ENCODE measurements at places on chromosomes 4 and X.

GRCh38 chrX:74420196-74421035, 877 bp upstream of the SLC16A2 start:
- DNase-seq = peak; percentile 31
- H3K36me3 ChIP-seq = no peaks in the 10 kb centered on the region
- H3K4me3 ChIP-seq = peak overlapping the region; percentile 50

DNA sequence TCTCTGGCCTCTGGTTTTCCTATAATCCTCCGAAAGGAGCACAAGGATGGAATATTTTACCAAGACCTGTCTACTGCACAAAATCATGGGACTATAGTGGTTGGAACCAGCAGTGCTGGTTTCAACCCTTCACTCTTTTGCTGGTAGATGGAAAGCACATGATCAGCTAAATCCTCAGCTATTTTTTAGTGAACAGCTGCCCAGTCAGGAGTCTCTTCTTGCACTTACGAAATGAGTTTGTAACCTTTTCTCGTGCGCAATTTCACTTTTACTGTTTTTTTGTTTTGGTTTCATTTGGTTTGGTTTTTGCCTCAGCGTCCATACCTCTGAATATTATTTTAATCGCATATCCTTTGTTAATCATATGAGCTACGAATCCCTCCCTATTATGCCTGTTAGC, 418.5 kb upstream of the CPEB2 start:
- no peaks in the 10 kb centered on the region for H3K27me3 ChIP-seq
- no peak overlapping the region for H3K4me3 ChIP-seq
- no peak for DNase-seq

DNA sequence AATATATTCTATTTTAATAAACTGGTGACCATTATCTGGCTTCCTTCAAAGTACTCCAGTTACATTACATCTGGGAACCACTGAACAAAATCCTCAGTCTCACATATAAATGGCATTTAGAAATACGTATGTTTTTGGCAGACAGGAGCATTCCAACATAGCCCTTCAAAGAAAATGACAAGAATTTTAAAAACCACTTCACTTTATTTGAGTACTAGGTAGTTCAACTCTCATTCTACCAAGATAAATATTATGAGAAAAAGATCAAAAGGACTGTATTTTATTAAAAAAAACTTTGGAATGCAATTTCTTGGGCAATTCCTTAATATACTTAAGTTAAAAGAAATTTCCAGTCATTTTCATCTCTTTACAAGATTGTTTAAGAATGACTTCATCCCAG, 17.6 kb downstream of the TNIP3 start:
- no peak for DNase-seq
- no peaks in the 10 kb centered on the region for H3K27me3 ChIP-seq
- no peak overlapping the region for H3K4me3 ChIP-seq
- no peaks in the 10 kb centered on the region for H3K4me1 ChIP-seq
- H3K36me3 ChIP-seq = no peaks in the 10 kb centered on the region

DNA sequence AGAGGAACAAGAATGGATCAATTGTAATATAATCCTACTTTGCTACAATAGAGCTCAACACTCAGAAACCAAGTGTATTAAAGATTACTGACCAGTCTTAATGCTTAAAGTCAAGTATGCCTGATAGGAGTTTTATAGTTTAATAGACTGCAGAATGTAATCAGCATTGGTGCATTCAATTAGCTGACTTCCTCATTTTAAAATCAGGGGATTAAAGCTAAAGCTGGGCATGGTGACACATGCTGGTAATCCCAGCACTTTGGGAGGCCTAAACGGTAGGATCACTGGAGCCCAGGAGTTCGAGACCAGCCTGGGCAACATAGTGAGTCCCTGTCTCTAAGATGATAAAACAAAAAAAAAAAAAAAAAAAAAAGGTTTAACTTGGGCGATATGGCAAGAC, 10.8 kb downstream of the HNRNPDL start:
- H3K4me3 ChIP-seq = no peak overlapping the region
- no peak overlapping the region for H3K27ac ChIP-seq
- H3K27me3 ChIP-seq = no peaks in the 10 kb centered on the region
- DNase-seq = no peak
- peaks cover 9% of the 10 kb centered on the region for H3K4me1 ChIP-seq

DNA sequence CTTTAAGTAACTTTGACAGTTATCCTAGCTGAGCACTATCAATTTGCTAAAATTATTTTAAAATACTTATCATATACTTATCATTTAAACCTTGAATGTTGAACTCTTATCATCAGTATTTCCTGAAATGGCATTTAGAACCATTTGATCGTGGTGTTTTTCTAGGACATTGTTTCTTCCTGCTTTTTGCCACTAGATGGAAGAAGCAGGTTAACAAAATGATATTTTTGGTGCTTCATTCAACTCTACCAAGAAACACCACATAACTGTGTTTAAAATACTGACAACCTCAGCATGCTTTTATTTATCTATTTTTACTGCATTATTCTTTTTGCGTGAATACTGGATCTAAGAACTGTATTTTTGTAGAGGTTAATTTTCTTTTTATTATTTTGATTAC, 44.6 kb downstream of the C4orf33 start:
- no peak for DNase-seq
- H3K27me3 ChIP-seq = no peaks in the 10 kb centered on the region
- no peak overlapping the region for H3K27ac ChIP-seq
- H3K4me3 ChIP-seq = no peak overlapping the region
- no peaks in the 10 kb centered on the region for H3K4me1 ChIP-seq
- H3K36me3 ChIP-seq = no peaks in the 10 kb centered on the region

GRCh38 chr4:19496756-19497155, 754.9 kb upstream of the SLIT2 start:
- H3K36me3 ChIP-seq = no peaks in the 10 kb centered on the region
- DNase-seq = no peak
- no peaks in the 10 kb centered on the region for H3K4me1 ChIP-seq
- H3K27ac ChIP-seq = no peak overlapping the region
- no peaks in the 10 kb centered on the region for H3K27me3 ChIP-seq

GRCh38 chr4:137417676-137418075, 114.6 kb downstream of the PCDH18 start:
- H3K4me3 ChIP-seq = no peak overlapping the region
- no peak for DNase-seq
- H3K36me3 ChIP-seq = no peaks in the 10 kb centered on the region
- H3K4me1 ChIP-seq = no peaks in the 10 kb centered on the region
- H3K27ac ChIP-seq = no peak overlapping the region

DNA sequence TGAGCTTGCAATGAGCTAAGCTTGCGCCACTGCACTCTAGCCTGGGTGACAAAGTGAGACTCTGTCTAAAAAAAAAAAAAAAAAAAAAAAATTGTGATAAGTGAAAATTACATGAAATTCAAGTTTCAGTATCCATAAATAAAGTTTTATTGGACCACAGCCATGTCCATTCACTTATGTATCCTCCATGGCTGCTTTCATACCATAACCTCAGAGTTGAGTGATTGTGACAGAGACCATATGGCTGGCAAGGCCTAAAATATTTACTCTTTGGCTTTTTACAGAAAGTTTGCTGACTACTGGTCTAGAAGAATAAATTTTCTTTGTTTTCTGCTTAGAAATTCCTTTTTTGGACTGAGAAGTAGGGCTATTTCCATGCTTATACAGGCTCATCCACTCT, 11.8 kb upstream of the SHISA3 start:
- no peak for DNase-seq
- H3K27ac ChIP-seq = no peak overlapping the region
- no peak overlapping the region for H3K4me3 ChIP-seq
- no peaks in the 10 kb centered on the region for H3K36me3 ChIP-seq
- no peaks in the 10 kb centered on the region for H3K27me3 ChIP-seq

DNA sequence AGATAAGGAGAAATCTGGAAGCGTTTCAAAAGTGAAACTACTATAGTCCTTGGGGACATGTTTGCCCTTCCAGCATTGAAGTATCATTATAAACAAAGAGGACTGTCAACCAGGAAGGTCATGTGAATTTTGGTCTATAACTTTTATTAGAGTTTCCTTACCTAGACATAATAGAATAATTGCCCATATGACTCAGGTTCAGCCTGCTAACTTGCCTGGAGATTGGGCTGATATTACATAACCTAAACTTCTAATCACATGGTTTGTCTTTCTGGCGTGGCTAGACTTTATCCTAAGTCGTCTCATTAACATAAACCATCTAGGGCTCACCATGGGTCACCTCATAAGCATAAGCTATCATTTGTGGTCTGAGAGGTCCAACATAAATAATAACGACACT, 775.9 kb downstream of the CENPC start:
- DNase-seq = no peak
- H3K27ac ChIP-seq = no peak overlapping the region
- H3K4me3 ChIP-seq = no peak overlapping the region

DNA sequence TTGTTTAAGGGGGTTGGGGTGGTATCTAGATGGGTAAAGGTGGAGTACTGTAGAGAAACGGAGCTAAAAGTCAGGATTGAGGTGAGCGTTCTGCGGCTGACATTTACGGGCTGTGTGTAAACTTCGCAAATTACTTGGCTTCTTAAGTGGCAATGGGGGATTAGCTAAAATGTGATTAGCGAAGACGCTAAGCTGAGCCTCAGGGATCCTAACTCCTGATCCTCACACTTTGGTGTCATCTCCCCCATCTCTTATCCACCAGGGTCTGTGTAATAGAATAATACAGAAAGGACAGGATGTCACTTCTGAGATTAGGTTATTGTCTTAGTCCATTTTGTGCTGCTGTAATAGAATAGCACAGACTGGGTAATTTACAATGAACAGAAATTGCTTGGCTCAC, 10.6 kb upstream of the FAT1 start:
- H3K27me3 ChIP-seq = no peaks in the 10 kb centered on the region
- DNase-seq = no peak
- H3K27ac ChIP-seq = no peak overlapping the region
- H3K4me1 ChIP-seq = no peaks in the 10 kb centered on the region

DNA sequence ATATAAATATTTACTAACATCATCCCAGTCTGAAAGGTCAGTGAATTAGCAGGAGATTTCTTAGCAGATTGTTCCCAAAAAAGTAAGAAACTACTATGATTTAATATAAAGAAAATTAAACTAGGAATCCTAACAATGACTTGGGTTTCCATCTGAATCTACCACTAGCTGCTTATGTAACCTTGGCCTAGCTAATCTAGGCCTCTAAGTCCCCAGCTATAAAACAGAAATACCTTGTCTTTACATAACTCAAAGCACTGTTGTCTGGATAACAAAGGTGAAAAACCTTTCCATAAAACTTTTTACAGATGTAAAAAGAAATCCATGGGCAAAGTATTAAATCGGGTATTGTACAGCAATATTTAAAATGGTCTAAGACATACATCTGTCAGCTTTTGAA, 3.0 kb downstream of the FBXL5 start:
- peaks cover 32% of the 10 kb centered on the region for H3K4me1 ChIP-seq
- no peak for DNase-seq
- H3K36me3 ChIP-seq = no peaks in the 10 kb centered on the region

DNA sequence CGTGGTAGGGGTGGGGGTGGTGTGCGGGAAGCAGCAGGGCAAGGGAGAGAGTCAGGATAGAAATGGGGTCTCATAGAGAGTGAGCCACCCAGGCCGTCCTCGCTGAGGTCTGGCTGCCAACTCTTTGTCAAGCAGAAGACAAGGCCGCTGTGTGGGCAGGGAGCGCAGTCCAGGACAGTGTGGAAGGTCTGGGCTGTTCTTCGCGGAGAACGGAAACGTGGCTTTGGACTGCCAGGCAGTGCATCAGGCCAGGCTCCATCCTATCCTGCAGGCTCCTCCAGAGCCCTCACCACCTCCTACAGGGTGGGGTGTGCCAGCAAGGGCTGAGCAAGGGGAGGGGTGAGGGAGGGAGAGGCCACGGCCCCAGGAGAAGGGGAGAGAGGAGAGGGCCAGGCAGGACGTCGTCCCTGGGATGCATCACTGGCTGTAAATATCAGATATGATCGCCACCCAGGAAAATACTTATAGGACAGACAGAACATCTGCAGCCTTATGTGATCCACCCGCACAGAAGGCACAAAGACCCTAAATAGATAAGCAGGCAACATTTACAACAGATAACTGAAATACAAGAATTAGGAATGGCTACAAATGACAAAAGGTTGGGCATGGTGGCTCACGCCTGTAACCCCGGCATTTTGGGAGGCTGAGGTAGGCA, 85.3 kb downstream of the ABLIM2 start:
- H3K36me3 ChIP-seq = no peaks in the 10 kb centered on the region
- H3K4me3 ChIP-seq = no peak overlapping the region
- no peaks in the 10 kb centered on the region for H3K4me1 ChIP-seq
- H3K27ac ChIP-seq = no peak overlapping the region
- no peak for DNase-seq
- no peaks in the 10 kb centered on the region for H3K27me3 ChIP-seq

GRCh38 chrX:11770320-11770719, 12.3 kb downstream of the MSL3 start:
- H3K4me1 ChIP-seq = peaks cover 17% of the 10 kb centered on the region
- no peak overlapping the region for H3K4me3 ChIP-seq
- peak; percentile 77 for DNase-seq
- H3K27me3 ChIP-seq = no peaks in the 10 kb centered on the region
- no peak overlapping the region for H3K27ac ChIP-seq

GRCh38 chr4:10091531-10092181, 24.9 kb downstream of the WDR1 start:
- peaks cover 97% of the 10 kb centered on the region for H3K36me3 ChIP-seq
- no peaks in the 10 kb centered on the region for H3K27me3 ChIP-seq
- no peak overlapping the region for H3K4me3 ChIP-seq
- H3K27ac ChIP-seq = no peak overlapping the region
- peaks cover 24% of the 10 kb centered on the region for H3K4me1 ChIP-seq

DNA sequence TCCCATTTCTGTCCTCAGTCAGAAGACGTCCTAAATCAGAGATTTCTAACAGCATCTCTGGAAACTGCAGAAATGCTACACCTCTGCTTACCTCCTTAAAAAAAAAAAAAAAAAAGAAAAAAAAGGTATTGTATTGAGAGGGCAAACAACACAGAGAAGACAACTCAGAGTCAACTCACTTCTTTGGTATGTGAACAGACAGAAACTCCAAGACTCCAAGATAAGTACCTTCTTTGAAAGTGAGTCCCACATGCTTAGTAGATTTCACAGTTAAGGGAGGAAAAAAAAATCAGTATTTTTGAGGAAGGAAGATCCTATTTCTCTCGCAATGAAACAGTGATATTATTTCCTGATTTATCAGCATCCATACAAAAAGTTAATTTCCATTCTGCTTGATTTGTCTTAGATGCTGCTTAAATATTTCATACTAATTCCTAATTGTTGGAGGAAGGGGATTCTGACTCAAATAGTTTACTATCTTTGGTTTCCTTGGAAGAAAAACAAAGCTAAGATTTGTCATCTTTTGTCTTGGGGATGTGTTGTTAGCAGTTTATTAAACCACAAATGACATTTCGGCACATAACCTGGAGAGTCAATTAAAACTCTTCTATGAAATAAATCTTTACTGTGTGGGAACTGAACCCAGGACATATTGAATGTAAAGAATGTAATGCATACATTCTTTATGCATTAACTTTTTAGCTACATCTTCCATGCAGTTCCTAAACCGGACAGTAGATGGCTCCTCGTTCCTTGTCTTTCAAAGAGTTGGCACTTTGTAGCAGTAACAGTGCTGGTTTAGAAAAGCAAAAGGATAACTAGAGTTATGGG, 4.7 kb downstream of the RASGEF1B start:
- no peaks in the 10 kb centered on the region for H3K27me3 ChIP-seq
- H3K36me3 ChIP-seq = peaks cover 7% of the 10 kb centered on the region
- no peak overlapping the region for H3K4me3 ChIP-seq
- no peak overlapping the region for H3K27ac ChIP-seq

GRCh38 chr4:163109967-163110366, 56.7 kb downstream of the NAF1 start:
- DNase-seq = peak; percentile 10
- H3K27ac ChIP-seq = no peak overlapping the region
- H3K36me3 ChIP-seq = no peaks in the 10 kb centered on the region
- no peak overlapping the region for H3K4me3 ChIP-seq
- H3K27me3 ChIP-seq = no peaks in the 10 kb centered on the region
